ENCODE measurements at places on chromosomes 6 and 20.
A peak's percentile ranks its signal among the peaks of the same experiment; 100 is the strongest.

DNA sequence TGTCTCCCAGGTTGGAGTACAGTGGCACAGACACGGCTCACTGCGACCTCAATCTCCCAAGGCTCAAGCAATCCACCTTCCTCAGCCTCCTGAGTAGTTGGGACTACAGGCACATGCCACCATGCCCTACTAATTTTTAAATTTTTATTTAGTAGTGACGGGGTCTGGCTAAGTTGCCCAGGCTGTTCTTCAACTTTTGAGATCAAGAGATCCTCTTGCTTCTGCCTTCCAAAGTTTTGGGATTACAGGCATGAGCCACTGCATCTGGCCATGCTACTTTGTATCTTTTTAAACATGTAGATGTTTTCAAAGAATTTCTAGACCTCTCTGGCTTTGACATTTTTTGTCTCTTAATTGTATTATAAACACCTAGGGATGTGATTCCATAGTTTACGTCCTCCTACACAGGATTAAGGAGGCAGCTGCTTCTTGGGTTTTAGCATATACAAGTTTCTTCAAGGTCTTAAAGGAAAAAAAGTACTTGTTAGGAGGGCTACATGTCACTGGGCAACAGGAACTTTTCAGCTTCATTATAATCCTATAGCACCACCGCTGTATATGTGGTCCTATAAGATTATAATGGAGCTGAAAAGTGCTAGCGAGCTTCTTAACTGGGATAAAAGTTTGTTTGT is 1.3 kb downstream of the ADAT2 start:
- no peak for DNase-seq

DNA sequence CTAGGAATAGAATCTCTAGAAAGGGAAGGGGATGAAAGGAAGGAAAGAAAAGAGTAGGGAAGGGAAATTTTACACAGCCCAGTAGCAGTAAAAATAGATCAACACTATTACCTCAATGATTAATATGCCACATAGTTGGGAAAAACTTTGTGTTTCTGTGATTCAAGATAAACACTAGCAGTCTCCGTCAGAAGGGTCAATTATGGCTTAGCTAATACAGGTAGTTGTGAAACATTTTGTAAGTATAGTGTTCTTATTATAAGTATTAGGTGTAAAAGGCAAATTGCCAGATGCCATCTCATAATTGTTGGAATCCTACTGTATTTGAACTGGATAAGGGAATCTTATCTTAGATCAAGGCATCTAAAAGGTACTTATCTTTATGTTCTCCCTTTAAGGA is 165.7 kb downstream of the MTFR2 start:
- no peak for DNase-seq

GRCh38 chr20:15555913-15556312 is 1017.3 kb downstream of the KIF16B start:
- DNase-seq, result no peak

DNA sequence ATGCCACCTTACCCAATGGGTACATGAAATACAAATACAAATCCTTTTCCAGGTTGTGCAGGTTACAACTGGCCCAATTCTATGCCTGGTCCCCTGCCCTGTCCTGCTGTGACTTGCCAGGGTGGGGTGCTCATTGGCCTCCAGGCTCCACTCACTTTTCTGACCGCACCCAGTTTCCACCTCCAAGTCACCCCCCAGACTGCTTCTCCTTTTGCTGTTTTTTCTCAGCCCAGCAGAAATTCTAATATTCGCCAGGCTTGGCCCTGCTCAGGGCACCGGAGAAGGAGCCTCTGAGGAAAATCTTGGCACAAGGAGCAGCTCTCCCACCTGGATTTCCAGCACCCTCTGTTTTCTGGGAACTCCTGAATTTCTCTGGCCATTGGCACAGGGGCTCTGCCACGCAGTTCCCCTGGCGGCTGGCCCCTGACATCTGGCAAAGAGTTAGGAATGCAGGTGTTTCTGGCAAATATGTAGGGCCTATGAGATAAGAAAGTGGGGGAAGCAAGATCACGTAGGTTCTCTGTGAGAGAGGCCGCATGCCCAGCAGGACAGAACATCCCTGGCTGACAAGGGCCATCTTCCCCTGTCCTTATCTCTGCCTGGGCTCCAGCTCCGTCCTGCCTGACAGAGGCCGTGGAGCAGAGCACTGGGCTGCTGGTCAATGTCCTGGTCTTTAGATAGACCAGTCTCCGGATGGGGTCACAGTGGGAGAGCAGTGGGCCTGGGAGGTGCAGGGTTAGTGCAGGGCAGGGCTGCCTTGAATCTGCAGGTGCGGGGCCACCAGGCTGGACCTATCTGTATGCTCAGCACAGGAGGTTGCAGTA is 2.9 kb upstream of the RAET1E start:
- DNase-seq, result no peak

- DNase-seq, result no peak
These were observed 145.2 kb downstream of the DTNBP1 start for GRCh38 chr6:15517600-15517999.

- no peak for DNase-seq
These were observed 244.0 kb downstream of the TMEM242 start for GRCh38 chr6:157079277-157079676.

GRCh38 chr20:23084845-23085365 is 1.2 kb downstream of the CD93 start:
- no peak for DNase-seq

- DNase-seq, result no peak
These were observed 7.1 kb downstream of the TFEB start for GRCh38 chr6:41728073-41728936.

- DNase-seq, result no peak
These were observed 44.2 kb upstream of the DEFB112 start for GRCh38 chr6:50093938-50094272.

DNA sequence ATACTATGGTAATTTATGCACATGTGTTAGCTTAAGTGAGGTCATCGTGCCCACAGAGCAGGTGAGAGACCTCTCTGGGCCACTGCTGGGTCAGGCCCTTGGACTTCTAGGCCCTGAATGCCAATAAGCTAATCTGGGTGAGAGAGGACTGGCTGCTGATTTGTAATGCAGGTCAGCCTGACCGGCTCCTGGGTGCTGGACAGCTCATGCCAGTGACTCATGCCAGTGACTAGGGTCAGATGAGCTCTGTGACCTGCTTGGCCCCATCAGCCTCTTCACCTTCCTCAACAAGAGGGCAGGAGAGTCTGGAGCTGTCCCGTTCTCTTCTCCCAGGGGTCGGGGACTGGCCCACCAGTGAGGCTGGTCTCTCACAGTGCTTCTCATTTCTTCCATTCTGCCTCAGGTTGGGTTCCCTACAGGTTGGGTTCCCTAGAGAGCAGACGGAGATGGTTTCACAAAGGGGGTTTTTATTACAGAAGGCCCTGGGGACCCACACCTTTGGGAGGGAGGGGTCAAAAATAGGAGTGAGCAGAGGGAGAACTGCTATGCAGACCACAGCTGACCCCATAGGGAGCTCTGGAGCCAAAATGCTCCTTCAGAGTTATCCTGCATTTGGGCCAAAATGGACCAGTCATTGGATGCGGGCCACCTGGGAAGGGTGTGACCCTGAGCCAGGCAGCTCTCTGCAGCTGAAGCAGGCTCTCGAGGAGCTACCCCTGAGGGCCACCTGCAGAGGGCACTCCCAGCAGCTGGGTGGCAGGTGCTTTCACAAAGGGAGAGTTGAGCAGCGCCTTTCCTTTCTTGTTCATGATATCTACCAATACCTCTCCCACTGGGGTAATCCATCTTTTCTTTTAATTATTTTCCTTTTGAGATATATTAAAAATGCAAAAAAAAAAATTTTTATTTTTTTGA is 2.2 kb upstream of the OXT start:
- DNase-seq, result peak; percentile 22

GRCh38 chr20:56843817-56844216 is 214.7 kb downstream of the TFAP2C start:
- no peak for DNase-seq

GRCh38 chr6:91031581-91031980 is 444.7 kb upstream of the MAP3K7 start:
- no peak for DNase-seq

- DNase-seq, result no peak
These were observed 124.9 kb downstream of the LAMA2 start for GRCh38 chr6:129007701-129008373.

DNA sequence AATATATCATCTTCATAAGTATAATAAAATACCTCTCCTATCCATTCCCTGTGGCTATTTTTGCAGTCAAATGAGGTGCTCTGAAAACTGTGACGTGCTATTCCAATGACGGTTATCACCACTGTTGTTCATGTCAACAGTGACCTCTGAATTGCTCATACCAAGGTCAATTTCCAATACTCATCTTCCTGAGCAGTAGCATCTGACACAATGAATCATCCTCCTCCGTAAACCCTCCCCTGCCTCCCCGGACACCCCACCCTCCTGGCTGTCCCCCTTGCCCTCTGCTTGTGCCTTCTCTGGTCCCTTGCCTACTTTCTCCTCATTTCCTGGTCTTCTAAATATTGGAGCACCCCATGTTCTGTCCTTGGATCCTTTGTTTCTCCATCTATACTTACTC is 77.7 kb upstream of the SLC22A23 start:
- DNase-seq, result no peak

GRCh38 chr6:26339612-26340011 is 25.4 kb upstream of the BTN3A2 start:
- DNase-seq, result no peak

GRCh38 chr20:45330476-45330875 is 17.7 kb downstream of the SDC4 start:
- no peak for DNase-seq

- DNase-seq, result no peak
These were observed 3.5 kb downstream of the PIGT start for GRCh38 chr20:45419188-45420091.

- no peak for DNase-seq
These were observed 183.7 kb upstream of the JAG1 start for GRCh38 chr20:10857352-10858070.

- no peak for DNase-seq
These were observed 23.5 kb upstream of the CTNNBL1 start for GRCh38 chr20:37670351-37670791.

GRCh38 chr20:45826381-45827019 is 612 bp downstream of the TNNC2 start:
- DNase-seq, result no peak

DNA sequence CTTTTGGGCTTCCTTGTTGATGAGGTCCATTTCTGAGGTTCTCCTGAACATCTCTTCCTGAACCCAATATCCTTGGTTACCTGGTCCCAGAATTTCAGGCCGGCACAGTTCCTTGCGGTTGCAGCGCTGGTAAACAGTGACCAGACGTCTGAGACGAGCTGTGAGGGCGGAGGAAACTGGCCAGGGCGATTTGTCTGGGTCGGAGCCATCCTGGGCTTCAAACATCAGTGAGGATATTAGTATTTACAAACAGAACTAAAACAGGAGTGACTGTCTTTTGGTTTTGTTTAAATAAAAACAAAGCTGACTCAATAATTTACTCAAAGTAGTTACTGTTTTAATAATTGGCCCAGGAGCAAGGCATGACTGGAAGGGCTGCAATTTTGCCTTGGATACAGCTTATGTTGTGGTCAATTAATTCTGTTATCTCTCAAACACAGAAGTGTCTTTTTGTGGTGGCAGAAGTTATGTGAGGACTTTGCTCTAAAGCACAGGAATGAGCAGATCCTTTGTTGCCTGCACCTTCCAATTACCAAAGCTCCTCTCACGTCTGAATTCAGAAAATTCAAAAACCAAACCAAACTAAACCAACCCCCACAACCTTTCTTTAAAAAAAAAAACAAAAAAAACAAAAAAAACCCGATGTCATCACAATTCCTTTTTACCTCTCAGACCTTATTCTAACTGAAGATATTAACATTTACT is 58.7 kb upstream of the EMILIN3 start:
- DNase-seq, result no peak

DNA sequence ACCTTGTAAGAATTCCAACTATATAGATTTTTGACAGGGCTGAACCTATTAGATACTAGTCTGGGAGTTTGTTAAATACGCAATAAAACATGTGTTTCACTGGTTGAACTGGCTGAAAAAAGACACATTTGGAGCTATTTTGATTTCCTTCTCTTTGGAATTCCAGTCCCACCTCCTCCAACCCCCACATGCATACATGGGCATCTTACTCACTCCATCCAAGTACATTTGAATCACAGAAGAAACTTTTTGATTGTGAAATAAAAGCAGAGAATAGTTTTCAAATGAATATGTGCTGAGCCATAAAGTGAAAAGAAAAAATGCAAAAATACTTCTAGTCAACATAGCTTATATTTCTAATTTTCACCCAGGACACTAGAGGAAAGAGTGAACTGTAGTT is 33.9 kb upstream of the STXBP5 start:
- DNase-seq, result no peak

GRCh38 chr6:134014588-134015137 is 37.8 kb downstream of the SLC2A12 start:
- no peak for DNase-seq

GRCh38 chr6:36627801-36628246 is 33.7 kb downstream of the SRSF3 start:
- no peak for DNase-seq

GRCh38 chr6:45432977-45433376 is 55.2 kb upstream of the SUPT3H start:
- peak; percentile 66 for DNase-seq
